ENCODE measurements at places on chromosomes 1 and 21.

- no peak for DNase-seq
Observed at GRCh38 chr1:5570931-5571330, 421.3 kb downstream of the NPHP4 start.

GRCh38 chr1:205942631-205943159 is 561 bp downstream of the SLC26A9 start:
- DNase-seq = no peak

DNA sequence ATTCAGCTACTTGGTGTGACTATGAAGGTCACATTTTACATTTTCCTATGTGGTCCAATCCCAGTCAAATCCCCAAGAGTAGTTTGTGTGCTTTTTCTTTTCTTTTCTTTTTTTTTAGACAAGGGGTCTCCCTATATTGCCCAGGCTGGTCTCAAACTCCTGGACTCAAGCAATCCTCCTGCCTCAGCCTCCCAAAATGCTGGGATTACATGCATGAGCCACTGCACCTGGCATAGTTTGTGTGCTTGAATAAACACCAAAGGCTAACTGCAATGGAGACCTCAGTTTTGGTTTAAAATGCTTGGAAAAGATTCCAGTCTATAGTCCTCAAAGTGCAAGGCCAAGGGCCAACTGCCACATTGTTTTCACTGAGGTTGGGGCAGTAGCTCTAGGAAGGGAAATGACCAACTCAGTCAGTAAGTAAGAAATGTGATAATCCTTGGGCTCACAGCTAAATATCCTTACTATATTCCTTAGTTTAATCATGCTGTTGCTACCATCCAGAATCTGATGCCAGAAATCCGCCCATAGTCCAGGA is 38.6 kb downstream of the EIF2B3 start:
- DNase-seq = no peak

DNA sequence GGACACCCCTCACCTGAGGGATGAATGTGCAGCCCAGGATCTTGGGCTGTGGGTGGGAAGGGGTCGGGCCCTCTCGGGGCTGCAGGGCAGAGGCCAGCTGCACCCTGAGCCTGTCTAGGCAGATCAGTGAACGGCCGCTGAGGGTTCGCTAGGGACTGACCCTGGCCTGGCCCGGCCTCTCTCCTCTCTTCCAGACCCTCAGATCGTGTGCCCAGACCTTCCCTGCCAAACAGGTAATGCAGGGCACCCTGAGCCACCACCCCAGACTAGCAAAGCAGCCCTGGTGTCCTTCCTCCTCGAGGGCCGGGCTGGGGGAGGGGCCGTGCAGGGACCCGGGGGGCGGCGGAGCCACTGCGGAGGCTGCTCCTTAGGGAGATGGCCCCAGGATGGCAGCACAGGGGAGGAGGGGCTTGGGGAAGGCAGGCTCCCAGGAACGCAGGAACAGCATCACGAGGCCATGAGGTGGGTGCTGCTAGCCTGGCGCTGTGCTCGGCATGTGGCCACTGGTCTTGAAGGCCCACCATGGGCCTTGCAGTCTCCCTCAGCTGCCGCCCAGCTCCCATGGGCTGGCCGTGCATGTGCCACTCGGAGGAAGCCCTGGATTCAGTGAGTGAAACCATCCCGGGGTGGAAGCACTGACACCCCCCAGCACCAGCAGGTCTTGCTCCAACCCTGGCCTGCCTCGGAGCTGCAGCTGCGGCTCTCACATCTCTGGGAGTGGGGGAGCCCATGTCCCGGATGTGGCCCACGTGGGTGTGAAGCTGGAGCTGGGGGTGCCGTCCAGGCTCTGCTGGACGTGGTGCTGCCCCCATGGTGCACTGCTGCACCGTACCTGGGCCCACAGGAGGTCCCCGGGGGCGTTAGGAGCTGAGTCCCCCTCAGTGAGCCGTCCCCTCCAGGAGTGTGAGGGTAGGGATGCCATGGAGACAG is 28.7 kb downstream of the COL6A2 start:
- peak; percentile 29 for DNase-seq

GRCh38 chr1:192489047-192489446 is 86.5 kb upstream of the RGS1 start:
- DNase-seq = no peak

GRCh38 chr1:229140119-229140396 is 130.9 kb upstream of the RAB4A start:
- no peak for DNase-seq
